Anterior cingulate cortex (tissue), 58 donors: ENCODE measurements at places on chromosomes 2 and 18.

DNA sequence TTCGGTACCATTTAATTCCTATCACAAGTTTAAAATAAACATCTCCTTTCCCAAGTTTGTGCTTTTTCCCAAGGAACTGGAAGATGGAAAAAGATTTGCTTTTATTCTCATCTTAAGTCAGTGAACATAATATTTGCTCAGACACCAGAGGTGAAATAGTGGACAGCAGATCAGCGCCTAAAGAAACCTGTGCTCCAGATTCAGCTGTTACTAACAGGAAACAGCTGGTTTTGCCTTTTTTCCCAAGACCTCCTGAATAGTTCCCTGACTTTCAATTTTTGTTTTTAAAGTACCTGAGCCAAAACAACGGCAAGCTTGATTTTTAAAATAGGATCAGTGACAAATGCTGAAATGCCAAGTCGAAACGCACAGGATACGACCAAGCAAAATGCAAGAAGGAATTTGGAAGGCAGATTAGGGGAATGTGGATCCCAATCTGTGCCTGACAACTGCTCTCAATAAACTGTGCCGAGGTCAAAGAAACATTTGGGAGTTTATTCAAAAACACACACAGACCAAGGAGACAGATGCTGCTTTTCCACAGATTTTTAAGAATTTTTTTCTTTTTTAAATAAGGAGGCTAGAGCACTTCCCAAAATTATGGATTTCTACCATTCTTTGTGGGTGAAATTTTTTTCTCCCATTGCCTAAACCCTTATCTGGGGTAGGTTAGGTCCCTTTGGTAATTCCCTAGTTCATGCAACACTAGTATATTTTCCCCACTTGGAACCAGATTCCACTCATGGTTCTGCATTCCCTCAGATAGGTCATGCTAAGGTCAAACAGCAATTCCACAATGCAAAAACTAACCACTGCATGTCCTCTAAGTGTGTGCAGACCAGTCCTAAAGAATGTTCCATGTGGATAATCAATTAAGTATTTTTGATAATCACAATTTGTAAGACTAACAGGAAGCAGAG, 121.5 kb upstream of the PDE1A start:
- DNase-seq = no peak

GRCh38 chr18:54233228-54233625, 8.8 kb upstream of the MBD2 start:
- no peak for DNase-seq

DNA sequence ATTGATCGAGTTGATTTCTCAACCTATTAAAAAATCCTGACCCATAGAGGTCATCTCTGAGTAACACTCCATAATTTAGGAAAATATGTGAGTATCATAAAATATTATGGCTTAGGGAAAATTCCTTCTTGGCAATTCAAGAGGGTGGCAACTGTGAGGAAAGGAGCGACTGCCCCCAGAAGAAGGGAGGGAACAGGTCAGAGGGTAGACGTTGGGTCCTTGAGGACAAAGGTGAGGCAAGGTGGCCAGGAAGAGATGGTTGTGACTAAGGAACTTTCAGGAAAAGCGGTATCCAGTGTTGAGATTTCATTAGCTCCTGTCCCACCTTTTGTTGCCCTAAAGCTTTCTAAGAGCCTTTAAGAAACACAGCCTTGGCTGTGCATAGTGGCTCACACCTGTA, 10.5 kb upstream of the AGAP1 start:
- DNase-seq = no peak

GRCh38 chr2:236579746-236580315, 10.2 kb downstream of the ACKR3 start:
- peak; percentile 15 for DNase-seq

GRCh38 chr2:150478200-150478974, 9.1 kb downstream of the RND3 start:
- DNase-seq = no peak

- no peak for DNase-seq
These were observed 34.9 kb downstream of the OSBPL1A start for GRCh38 chr18:24362757-24363156.

DNA sequence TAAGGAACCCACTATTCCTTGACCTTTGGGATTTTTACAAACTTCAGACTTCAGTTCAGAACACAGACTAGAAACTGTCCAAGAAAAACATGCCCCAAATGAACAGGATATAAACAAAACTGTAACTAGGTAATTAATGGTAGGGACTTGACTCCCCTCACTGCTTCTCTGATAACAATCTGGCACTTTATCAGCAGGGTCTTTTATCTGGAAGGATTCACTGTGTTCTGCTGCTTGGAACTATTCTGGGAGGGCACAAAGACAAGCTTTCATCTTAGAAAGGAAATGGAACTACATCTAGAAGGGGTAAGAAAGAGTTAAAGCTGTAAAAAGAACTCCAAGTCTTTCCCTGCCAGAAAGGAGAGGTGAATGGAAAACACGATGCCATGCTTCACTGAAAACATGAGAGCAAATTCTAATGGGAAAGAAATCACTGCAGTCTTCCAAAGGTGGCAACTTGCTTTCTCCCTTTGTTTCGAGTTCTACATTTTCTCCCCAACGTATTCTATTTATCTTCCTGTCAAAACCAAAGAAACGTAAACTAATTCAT, 181.2 kb downstream of the THADA start:
- DNase-seq = no peak

DNA sequence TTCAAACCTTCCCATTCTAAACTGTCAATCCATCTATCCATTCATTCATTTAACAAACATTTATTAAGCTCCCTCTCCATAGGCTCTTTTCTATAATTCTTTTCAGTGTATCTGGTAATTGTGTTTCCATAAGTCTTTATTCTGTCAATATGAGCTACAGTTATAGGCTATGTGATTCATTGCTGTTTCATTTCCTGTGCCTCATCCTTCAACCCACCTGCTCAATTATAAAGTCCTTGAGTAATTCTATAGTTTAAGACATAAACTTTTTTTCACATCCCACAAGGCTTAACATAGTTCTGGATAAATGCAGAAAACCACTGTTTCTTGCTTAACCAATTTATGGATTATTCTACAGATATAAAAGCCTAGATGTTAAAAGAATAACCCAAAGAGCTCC, 84.2 kb upstream of the PIK3C3 start:
- no peak for DNase-seq

DNA sequence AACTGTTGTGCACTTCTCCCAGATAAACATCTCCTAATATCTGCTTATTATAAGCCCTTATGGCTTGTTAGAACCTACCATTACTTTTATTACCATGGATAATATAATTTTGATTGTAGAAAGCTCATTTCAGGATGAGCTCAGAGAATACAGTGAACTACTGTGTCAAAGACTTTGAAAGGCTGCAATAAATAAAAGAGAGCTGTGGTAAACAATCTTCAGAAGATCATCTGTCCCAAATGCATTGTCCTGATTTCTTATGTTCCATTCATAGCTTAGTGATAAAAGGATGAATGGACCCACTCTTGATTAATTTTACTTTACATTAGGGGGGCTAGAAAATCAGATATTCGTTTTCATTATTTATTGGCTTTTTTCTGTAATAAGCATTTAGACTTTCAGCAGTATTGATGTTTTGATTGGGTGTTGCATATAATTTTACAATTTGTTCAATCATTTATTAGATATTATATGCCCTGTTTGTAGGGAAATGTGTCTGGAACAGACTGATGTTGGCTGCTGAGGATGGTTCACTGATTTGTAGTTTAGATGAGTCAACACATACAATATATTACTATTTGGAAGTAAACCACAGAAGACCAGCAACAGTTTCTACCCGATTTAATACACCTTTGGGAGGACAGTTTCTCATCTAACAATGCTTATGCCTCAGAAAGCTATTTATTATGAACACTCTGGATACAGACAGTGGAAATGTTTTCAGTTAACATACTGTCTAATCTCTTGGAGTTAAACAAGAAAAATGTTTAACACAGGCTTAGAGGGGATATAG, 147.2 kb downstream of the TMEFF2 start:
- DNase-seq = no peak

DNA sequence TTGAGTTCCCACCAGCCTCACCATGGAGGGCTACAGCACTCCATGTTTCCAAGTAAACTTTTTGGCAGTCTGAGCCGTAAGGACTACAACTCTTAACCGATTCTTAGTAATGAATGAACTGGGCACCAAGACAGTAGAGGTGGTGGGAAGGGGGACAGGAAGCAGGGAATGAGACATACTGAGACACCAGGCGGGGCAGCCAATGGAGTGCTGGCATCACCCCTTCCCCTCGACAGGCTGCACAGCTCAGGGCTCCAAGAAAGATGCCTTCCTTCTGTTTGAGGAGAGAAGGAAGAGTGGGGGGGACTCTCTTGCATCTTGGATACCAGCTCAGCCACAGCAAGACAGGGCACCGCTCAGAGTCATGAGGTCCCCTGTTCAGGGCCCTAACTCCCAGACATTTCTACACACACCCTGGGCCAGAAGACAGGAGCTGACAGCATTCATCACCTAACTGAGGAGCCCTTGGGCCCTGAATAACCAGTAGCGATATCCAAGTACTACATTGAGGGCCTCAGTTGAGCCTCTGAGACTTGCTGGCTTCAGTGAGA, 45.2 kb downstream of the USP34 start:
- no peak for DNase-seq

- DNase-seq = no peak
These were observed 54.7 kb downstream of the CABLES1 start for GRCh38 chr18:23189768-23190661.

DNA sequence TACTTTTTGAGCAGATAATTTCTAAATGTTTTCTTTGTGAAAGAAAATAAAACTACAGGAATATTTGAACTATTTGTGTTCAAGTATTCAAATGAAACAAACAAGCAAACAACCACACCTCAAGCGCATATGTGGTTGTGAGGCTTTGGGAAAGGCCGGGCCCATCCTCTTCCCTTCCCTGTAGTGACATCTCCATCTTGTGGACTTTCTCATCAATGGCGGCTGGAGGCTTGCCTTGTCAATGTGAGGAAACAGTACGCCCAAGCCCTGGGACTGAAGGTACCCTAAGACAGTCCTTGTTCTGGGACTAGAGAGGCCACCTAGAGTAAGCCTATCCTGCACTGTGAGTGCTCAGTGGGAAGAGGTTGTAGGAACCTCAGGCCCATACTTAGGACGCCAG, 166.8 kb downstream of the TPGS2 start:
- no peak for DNase-seq

GRCh38 chr2:212227755-212228154, 310.8 kb downstream of the ERBB4 start:
- DNase-seq = no peak

- DNase-seq = no peak
These were observed 1337.2 kb upstream of the NRXN1 start for GRCh38 chr2:52369178-52369577.

- no peak for DNase-seq
These were observed 44.7 kb upstream of the TMEM200C start for GRCh38 chr18:5939801-5940667.

GRCh38 chr2:236345081-236345714, 81.0 kb upstream of the ASB18 start:
- DNase-seq = no peak

DNA sequence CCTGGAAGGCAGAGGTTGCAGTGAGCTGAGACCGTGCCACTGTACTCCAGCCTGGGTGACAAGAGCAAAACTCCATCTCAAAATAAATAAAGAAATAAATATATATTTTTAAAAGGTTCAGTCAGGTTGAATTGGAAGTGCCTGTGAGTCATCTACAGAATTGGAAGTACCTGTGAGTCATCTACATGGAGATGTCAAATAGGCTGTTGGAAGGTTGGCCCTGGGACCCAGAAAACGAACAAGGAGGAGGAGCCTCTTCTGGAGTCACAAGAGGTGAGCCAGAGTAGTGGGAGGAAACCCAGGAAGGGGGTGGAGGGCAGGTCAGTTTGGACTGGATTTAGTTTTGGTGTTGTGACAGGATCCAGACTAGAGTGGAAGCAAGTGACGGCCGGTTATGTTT, 15.2 kb upstream of the SCYGR1 start:
- no peak for DNase-seq

- no peak for DNase-seq
These were observed 3.2 kb upstream of the ENOSF1 start for GRCh38 chr18:715626-716025.

DNA sequence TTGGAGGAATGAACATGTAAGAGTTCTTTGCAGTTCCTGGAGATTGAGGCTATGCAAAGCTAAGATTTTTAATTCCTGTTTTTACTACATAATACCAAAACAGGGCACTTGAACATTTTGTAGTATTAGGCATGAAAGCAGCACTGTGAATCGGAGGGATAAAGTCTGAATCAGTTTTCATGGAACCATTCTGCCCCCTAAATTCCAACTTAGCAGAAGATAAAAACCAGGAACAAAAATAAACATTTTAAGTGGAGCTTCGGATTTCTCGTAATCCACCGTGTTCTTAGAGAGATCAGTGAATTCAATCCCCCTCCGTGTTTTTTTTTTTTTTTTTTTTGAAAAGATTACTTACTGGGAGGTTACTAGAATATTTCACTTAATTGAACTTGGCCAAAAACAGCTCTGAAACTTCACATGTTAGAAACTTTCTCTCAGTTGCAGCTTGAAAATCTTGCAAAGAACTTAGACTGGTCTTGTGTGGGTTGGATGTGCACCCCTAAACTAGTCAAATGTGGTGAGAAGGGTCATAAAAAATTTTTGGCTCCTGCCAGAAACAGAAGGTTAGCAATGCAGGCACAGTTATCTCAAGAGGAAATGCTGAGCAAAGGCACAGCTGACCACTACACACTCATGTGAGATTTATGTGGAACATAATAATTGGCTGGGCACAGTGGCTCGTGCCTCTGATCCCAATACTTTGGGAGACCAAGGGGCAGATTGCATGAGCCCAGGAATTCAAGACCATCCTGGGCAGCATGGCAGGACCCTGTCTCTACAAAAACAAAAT, 145.4 kb upstream of the RNF152 start:
- DNase-seq = no peak

DNA sequence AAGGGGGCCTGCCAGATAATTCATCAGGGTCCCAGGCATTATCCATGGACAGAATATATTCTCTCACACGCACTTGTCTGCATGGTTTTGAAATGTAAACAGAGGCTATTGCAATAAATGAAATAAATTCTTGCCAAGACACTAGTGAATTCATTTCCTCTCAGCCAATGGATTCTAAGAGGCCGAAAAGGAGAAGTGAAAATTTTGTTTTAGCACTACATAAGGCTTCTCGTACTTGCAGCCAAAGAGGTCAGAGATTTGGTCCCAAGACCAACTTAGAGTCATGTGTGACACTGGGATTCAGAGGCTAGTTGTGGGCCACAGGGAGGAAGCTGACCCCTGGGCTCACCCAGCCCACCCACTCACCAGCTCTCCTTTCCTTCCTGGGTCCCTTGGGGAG, 184.1 kb upstream of the GLI2 start:
- DNase-seq = no peak

DNA sequence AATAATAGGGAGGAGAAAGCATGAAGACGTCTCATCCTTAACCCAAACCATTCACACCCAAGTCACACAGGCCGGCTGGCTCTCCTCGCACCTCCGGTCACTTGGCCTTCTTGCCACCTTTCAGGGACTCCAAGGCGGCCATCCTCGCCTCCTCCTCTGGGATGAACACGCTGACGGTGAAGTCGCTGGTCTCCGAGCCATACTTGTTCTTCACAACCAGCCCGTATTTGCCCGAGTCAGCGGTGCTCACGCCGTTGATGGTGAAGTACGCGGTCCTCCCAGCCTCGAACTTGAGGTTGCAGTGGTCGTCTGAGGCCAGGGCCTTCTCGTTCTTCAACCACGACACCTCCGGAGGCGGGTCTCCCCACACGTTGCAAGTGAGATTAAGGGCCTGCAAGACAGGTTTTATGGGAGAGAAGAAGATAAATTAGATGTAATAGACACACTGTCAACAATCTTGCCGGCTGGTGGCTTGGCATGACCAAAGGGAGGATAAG, 54.3 kb upstream of the LPIN2 start:
- DNase-seq = no peak

GRCh38 chr2:159054032-159054334, 85.5 kb downstream of the TANC1 start:
- DNase-seq = no peak

- DNase-seq = no peak
These were observed 280.4 kb downstream of the TDRD15 start for GRCh38 chr2:21404137-21404536.
